ENCODE measurements at places on chromosomes 11 and 22.

DNA sequence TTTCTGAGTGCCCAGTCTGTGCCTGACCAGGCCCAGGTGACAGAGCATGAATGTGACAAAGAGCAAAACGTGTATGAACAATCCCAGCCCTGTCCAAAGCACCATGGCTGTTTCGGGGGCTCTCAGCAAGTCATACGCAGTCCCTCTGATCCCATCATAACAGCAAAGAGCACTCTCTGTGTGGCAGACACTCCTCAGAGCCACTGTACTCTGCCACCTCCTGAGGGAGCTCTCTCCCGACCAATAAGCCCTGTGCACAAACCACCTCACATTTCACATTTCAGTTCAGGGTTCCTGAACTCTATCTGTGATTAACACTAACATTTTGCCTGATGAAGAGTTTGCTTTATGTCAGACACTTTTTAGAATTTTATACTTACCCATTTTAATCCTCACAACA lies 6.6 kb downstream of the DGCR2 start:
- DNase-seq: no peak

GRCh38 chr22:34946339-34946985 lies 119.5 kb upstream of the ISX start:
- no peak for DNase-seq

- no peak for DNase-seq
Measured at GRCh38 chr11:65501472-65502273, 2.8 kb downstream of the MALAT1 start.

GRCh38 chr11:74257959-74258553 lies 53.4 kb downstream of the P4HA3 start:
- no peak for DNase-seq

DNA sequence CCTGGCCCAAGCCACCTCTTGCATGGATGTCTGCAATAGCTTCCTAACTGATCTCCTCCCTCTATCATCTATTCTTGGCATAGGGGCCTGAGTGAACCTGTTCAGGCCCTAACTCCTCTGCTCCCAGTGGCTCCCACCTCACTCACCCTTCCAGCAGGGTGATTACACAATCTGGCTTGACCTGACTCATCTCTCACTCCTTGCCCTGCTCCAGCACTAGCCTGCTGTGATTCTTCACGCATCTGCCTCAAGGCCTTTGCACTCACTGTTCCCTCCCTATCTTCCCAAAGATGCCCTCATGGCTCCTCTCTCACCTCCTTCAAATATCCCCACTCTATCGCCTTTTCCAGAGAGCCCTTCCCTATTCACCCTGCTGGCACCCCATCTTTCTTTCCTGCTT lies 10.5 kb downstream of the SCN4B start:
- DNase-seq: no peak

GRCh38 chr11:31500560-31500959 lies 8.9 kb downstream of the IMMP1L start:
- DNase-seq: no peak

GRCh38 chr11:2108675-2109491 lies 30.3 kb downstream of the IGF2 start:
- no peak for DNase-seq

DNA sequence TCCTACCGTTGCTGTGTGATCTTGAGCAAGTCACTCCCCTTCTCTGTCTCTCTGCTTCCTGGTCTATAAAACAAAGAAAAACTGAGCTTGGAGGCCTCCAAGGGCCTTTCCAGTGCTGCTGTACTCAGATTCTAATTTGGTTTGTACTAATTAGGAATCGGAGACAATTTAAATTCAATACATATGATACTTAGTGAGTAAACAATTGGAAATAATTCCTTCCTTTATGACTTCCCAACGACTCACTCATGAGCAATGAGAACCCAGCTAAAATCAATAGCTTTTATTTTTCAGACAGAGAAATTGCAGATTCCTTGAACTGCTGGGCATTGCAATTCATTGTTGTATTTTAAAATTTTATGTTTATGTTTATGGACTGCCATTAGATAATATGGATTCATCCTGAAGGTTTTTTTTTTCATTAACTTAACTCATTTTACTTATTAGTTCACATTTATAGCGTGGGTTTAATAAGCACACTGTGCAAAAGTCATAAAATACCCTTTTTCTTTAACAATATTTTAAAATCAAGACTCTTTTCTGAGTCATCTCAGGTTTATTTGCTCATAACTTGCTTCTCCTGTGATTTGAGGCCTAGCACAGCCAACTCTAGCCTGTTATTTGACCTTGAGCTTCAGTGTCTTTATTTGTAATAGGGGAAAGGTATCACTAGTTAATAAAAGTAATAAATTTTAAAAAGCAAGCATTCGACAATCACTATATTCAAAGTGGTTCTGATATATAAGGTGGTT lies 95.8 kb downstream of the TP53I11 start:
- no peak for DNase-seq

DNA sequence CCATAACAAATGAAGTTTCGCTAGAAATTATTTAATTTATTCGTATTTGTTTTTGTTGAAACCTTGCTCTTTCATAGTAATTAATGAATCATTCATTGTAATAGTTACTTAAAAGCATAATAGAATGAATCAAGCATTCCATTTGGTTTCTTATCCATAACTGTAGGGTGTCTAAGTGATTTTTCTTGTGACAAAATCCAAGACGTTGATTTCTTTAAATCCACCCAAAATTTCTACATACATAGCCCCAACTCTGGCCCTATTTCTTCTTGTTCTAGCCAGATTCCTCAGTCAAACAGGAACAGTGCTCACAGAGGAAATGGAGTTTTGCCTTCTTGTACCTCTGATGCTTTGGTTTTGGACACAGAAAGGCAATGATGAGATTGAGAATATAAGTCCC lies 25.5 kb downstream of the UBASH3B start:
- no peak for DNase-seq

DNA sequence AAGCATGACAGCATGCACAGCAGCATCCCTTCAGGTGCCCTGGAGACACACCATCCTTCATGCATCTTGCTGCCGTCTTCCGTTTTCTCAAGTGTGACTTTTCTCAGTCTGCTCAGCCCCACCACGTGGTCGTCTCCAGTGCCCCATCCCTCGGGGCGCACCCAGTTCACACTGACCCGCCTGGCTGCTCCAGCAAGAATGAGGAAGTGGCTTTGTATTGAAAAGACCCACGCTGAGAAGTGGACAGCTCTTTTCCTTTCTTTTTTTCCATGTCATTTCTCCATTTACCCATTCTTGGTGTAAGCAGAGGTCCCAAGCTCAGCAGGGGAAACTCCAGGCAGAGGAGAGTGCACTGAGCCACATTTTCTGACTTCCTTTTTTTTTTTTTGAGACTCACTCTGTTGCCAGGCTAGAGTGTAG lies 14.5 kb downstream of the SERPINH1 start:
- DNase-seq: no peak

GRCh38 chr11:66744485-66745355 lies 15.7 kb upstream of the SPTBN2 start:
- DNase-seq: no peak

GRCh38 chr11:92558323-92558722 lies 333.7 kb downstream of the FAT3 start:
- no peak for DNase-seq

GRCh38 chr11:57605028-57605420 lies 7.5 kb downstream of the SERPING1 start:
- no peak for DNase-seq

DNA sequence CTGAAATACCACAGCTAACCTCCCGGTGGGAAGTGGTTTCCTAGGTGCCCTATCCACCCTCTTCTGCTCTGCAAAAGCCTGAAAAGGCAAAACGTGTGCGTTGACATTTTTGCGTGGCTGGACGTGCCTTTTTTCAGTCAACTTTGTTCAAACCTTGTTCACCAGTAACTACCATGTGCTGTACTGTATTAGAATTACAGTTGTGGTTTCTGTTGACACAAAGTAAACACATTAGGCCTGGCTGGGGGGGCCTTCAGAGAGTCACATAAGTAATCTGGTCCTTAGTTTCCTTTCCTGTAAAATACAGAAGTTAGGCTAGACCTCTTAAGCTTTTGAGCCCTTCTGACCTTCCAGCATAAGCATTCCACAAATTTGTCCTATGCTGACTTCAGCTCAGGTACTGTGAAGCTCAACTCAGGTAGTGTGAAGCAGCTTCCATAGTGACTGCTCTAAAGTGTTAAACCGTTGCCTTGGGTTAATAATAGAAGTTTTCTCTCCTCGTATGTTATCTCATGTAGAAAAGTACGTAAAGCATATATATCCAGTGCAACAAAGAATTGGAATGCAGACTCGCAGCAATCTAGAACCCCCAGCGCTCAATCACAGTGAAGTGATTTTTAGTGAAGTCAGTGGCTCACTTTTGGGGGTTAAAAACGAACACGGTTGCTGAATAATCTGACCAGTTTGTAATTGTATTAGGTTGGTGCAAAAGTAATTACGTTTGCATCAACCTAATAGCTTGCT lies 1.8 kb downstream of the EWSR1 start:
- DNase-seq: no peak

GRCh38 chr22:19991645-19992451 lies 24.8 kb downstream of the ARVCF start:
- DNase-seq: no peak

Measured in glomerular endothelial cell (primary cell).